Left lung (tissue), 14 donors: ENCODE measurements at places on chromosomes 16 and 17. TPM values are rescaled to one million over a fixed set of nuclear protein-coding genes. Genes with fewer than 3 reads are reported as not detected.

TMEM92 gene
- total RNA-seq = 4.4 TPM

SLFN12L gene
- total RNA-seq = 4.0 TPM

PNPO gene
- 40.0 TPM for total RNA-seq

ABCC11 gene
- not detected for total RNA-seq

CDRT15 gene
- not detected for total RNA-seq

C16orf87 gene
- total RNA-seq = 6.2 TPM

DLX4 gene
- 1.3 TPM for total RNA-seq

HIGD1B gene
- total RNA-seq = 17.1 TPM

CYBA gene
- 396 TPM for total RNA-seq

TMEM106A gene
- total RNA-seq = 26.8 TPM

ALOX12 gene
- total RNA-seq = 0.67 TPM

TEX19 gene
- total RNA-seq = not detected

TMEM100 gene
- total RNA-seq = 164 TPM

GUCY2D gene
- total RNA-seq = 1.1 TPM

ZFPM1 gene
- 7.0 TPM for total RNA-seq

FOXN1 gene
- total RNA-seq = 0.29 TPM

CD300E gene
- total RNA-seq = 3.2 TPM

TRPV3 gene
- 0.58 TPM for total RNA-seq

CACNA1H gene
- total RNA-seq = 14.0 TPM

NUDT7 gene
- total RNA-seq = 9.4 TPM

EVPL gene
- total RNA-seq = 29.1 TPM

PHOSPHO1 gene
- total RNA-seq = 2.0 TPM

PIMREG gene
- 1.6 TPM for total RNA-seq

PNMT gene
- total RNA-seq = 0.38 TPM

CIITA gene
- total RNA-seq = 49.0 TPM

KCNAB3 gene
- 2.5 TPM for total RNA-seq
